ENCODE measurements at places on chromosomes 13 and 19.

DNA sequence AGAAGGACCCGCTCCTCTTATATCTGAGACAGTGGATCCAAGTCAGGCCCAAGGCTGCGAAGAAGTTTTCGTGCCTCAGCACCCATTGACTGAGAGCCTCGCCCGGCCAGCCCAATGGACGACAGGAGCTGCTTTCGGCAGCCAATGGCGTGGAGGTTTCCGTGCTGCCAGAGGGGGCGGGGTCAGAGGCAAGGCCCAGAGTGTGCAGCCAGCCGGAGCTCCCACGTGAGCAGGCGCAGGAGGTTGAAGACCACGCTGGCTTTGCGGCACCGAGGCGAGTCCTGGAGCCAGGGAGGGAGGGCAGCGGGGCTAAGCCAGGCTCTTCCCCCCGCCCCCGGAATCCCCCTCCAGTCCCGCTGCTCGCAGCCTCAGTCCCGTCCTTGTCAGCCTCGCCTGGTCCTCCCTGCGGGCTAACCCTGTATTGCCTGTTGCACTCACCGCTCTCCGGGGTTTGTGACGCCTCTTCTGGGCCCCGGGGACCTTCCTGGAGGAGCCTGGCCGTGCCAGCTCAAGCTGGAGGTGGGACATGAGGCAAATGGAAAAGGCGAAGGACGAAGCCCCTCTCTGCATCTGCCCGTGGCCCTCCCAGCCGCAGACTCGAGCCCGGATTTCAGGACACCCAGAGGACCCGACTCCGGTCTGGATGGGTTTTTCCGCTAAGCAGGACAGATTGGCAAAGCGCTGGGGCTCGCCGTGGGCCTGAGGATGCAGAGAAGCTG lies 1.5 kb downstream of the IFNL4 start:
- no peak for DNase-seq

DNA sequence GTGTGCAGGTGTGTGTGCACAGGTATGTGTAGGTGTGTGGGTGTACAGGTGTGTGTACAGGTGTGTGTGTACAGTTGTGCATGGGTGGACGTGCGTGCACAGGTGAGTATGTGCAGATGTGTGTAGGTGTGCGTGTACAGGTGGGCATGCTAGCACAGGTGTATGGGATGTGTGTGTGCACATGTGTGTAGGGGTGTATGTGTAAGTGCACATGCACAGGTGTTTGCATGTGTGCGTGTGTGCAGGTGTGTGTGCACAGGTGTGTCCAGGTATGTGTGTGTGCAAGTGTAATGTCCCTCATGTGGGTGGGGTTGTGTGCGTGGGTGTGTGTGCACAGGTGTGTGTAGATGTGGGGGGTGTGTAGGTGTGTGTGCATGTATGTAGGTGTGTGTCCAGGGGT lies 27.5 kb upstream of the TFDP1 start:
- DNase-seq, result no peak

- no peak for DNase-seq
These were observed 4.7 kb downstream of the LENG1 start for GRCh38 chr19:54154603-54155345.

DNA sequence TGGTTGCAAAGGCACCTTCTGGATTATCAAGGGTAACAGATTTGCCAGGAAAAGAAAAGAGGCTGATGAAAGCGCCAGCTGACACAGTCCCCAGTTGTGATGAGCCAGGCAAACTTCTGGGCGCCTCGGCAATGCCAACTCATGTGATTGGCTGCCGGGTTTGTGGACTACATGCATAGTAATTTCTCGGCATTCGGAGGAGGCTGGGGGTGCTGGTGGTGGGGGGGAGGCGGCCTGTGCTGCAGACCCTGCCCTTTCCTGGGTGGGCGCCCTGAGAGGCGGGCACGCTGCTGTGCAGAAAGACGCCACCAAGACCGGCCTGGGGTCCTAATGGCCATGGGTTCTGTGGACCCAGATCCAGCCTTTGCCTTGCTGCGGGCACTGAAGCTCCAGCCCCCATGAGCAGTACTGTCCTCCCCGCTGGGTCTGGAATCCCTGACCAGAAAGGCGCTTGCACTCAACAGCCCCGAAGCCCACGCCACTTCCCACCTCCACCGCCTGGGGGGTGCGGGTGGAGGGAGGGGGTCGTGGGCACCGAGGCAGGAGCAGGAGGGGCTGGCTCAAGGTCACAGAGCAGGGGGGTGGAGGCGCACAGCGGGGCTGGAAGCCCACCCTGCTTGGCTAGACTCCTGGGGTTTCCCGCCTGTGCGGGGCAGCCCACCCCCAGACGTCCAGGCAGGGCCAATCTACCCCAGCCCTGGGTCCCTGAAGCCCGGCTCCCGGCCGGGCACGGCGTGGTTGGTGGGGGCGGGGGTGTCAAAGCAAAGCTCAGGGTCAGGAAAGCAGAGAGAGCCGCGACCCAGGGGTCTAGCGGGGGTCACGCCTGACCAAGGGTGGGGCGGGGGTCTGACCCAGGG lies 1.0 kb downstream of the DIRAS1 start:
- DNase-seq, result no peak

DNA sequence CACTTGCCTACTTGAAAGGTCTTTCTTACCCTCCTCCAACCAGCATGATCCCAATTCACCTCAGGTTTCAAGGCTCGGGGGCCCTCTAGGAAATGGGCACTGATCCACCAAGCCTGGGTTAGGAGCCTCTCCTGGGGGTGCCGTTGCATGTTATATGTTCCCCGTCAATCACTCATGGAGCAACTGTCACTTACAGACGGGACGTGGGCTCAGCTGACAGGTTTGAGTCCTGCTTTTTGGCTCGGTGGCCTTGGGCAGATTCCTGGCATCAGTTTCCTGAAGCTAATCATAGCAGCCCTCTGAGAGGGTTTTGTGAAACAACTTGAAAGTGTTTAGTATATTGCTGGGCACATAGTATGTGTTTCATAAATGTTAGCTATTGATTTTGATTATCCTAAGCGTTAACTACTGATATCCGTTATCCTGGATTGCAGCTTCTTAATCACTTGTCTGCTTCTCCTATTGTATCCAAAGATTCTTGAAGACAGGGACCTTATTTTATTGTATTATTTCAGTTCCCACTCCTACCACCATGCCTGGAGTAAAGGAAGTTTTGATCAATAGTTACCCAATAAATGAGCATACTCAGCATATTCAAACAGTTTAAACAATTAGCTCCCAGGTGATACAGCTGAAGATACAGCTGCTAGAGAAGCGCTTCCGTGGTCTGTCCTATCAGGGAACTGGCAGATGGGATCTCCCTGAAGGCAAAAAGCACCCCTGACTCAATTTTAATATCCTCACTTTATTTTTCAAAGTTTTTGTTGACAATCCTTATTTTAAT lies 57.9 kb downstream of the RFC3 start:
- DNase-seq, result no peak

DNA sequence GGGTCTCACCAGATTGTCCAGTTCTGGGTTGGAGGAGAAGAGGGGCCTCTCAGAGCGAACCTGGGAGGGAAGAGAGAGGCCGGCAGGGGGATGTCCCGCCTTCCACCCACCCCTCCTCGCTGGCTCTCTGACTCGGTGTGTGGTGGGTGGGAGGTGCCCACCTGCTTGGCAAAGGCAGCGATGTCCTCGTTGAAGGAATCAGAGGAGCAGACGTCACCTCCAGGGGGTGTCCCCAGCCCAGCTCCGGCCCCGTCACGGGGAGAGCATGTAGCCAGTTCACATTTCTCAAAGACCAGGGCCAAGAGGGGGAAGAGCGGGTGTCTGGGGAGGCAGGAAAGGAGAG lies 2.7 kb downstream of the MEIS3 start:
- no peak for DNase-seq
